ENCODE measurements at places on chromosomes 12 and 14.

GRCh38 chr12:120573560-120573959, 7.6 kb downstream of the POP5 start:
- no peak for DNase-seq

DNA sequence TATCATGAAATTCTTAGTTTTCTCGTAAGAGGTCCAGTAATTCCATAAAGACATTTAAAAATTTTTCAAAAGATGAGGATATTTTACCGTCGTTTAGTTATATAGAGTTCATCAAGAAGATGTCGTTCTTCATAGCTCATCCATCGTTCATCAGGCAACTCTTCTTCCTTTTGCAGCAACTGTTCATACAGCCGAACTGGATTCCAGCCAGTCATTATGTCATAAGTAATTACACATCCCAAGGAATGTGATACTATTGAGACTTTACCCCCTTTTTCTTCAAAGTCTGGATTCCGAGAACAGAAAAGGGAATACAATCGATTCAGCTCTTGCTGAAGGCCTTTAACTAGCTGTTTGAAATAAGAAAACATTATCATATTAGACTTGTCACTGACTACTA, 90.3 kb downstream of the DDHD1 start:
- peak; percentile 58 for DNase-seq

GRCh38 chr14:66015071-66015780, 470.9 kb upstream of the CCDC196 start:
- no peak for DNase-seq

- DNase-seq, result no peak
Measured at GRCh38 chr14:44970907-44971306, 8.9 kb downstream of the TOGARAM1 start.

GRCh38 chr12:88951860-88952561, 371.7 kb upstream of the KITLG start:
- DNase-seq, result no peak

GRCh38 chr14:101498526-101498860, 62.8 kb upstream of the DIO3 start:
- DNase-seq, result no peak

GRCh38 chr14:42163136-42163535, 556.5 kb downstream of the LRFN5 start:
- DNase-seq, result no peak

DNA sequence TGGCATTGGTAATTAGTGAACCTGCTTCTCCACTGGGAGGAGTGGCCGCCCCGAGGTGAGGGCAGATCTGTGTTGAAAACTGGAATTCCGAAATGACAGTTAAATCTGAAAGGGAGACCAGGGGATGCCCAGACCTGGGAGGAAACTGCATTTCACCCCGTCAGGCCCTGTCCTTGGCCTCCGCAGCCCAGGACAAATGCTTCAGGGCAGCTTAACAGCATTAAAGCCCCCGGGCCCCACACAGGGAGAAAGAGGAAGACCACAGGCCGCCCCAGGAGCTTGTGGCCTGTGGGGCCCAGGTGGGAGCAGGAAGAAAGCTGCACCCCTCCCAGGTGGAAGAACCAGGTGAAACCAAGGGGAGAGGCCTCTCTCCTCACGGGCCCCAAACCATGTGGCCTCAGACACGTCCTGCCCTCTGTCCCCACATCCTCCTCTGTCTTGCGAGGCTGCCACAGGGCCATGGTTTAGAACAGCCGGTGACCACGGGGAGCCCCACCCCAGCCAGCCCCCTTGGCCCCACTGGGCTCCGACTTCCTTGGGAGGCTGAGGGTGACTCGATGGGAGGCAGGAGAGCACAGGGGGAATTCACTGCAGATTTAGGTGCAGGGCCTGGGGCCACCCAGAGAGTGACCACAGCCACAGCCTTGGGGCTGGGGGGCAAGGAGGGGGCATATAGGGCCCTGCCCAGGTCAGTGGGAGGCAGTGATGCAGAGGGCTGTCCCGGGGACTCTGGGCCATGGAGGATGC, 265.4 kb downstream of the ADGRD1 start:
- DNase-seq, result no peak

- no peak for DNase-seq
Measured at GRCh38 chr12:123100450-123100849, 50.4 kb downstream of the PITPNM2 start.

DNA sequence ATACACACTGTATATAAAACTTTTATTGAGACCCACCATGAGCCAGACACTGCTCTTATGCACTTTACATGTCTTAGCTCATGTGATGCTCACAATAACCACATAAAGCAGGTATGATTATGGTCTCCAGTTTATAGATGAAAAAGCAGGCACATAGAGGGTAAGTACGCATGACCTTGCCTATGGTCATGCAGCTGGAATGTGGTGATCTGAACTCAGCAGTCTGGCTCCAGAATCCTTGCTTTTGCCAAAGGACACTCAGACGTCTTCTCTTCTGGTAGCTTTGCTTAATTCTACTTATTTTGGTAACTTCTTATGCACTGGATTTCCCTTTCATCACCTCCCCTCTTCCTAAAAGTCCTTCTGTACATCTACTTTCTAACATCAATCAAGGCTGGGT, 103.3 kb upstream of the CRY1 start:
- peak; percentile 68 for DNase-seq
